Osteoblast (primary cell): ENCODE measurements at places on chromosomes 7 and 10. TPM values are rescaled to one million over a fixed set of nuclear protein-coding genes. Genes with fewer than 3 reads are reported as not detected.

The EN2 gene
- total RNA-seq, result under 0.01 TPM in 1 of 2 replicates, not detected in the other

The ASZ1 gene
- total RNA-seq, result not detected in 2 replicates

The LRRN3 gene
- total RNA-seq, result 2.2 and 2.4 TPM in 2 replicates

- no peak for DNase-seq
These were observed 52.0 kb downstream of the FAS start for GRCh38 chr10:89042562-89042961.

GRCh38 chr10:78021201-78021600, 8.1 kb downstream of the POLR3A start:
- DNase-seq, result no peak

DNA sequence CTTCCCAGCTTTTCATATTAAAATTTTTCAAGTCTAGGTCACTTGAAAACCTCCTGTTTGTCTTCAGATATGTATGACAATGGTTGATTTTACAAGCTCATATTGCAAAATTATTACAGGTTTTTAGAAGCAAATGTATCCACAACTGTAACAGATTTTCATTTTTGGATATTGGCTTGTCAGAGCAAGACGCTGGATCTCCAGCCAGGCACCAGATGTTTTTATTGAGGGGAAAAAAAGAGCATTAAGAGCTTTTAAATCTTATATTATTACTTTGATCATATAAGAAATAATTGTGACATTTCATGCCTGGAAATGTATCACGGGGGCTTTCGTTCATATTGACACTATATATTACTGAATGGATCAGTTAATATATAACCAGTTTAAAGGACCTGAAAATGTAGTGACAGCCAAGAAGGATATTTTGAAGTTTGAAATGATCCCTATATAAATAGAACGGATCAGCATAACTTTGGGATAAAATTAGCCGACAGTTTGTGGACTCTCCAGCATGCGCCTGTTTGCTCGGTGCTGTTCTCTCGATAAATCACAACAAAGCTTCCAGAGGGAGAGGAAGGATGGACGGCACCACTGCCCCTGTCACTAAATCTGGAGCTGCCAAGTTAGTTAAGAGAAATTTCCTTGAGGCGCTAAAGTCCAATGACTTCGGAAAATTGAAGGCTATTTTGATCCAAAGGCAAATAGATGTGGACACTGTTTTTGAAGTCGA, at the start of gene ASB4:
Gene ASB4 (plus strand): TSS at position 553 of the 733 bp plus-strand sequence. CDS start 29 bp downstream, at position 582.
- no peak for DNase-seq

DNA sequence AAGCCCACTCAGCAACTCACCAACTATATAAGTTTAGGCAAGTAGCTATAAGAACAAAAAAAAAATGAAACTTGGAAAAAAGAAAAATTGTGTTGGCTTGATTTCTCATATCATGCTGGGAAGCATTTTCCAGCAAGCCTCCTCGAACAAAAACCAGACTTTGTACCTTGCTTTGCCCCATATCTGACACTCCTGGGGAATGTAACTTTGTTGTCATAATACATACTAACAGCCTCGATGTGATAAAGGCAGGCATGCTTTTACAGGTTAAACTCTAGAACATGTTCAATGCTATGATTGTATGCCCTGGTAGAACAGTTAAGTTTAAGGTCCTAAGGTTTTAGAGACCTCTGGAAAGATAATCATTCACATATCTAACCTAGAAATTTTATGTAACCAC, 11.6 kb downstream of the CFAP43 start:
- DNase-seq, result no peak
